ENCODE measurements at places on chromosomes 6 and 20.

GRCh38 chr6:135268740-135269139 lies 87.6 kb downstream of the MYB start:
- DNase-seq, result no peak

DNA sequence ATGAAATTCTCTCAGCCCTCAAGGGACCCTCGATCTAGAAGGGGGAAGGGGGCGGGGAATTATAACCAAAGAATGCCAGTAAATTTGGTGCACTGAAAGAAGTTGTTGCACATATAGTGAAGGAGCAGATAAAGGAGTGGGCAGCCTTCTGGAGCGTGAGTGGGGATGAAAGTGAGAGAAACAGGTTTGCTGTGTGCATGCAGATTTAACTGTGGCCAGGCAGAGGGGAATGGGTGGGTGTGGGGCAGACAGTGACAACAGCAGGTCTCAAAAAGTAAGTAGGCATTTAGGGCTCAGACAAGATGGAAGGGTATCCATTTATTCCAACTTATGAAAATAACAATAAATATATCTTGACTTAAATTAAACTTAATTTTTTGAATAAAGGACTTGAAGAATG lies 149.1 kb downstream of the KCNQ5 start:
- no peak for DNase-seq

- no peak for DNase-seq
These were observed 177.9 kb downstream of the PREX1 start for GRCh38 chr20:48649868-48650267.

DNA sequence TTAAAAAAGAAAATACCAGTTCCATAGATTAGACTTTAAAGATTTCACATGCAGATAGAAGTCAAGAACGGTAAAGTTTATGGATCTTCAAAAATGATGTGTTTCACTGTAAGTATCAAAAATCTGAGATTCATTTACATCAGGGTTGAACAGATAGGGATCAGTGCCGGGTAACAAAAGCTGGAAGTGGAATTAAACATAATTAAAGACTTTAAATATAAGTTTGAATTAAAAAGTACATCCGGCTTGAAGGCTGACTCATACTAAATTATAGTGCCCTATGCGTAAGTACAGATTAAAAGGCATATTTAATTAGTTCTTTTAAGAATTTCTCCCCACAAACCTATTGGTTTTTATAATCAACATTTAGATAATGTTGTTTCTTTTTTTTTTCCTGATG lies 312.7 kb downstream of the PRL start:
- DNase-seq, result no peak

GRCh38 chr20:41969656-41970055 lies 351.5 kb upstream of the CHD6 start:
- DNase-seq, result no peak

DNA sequence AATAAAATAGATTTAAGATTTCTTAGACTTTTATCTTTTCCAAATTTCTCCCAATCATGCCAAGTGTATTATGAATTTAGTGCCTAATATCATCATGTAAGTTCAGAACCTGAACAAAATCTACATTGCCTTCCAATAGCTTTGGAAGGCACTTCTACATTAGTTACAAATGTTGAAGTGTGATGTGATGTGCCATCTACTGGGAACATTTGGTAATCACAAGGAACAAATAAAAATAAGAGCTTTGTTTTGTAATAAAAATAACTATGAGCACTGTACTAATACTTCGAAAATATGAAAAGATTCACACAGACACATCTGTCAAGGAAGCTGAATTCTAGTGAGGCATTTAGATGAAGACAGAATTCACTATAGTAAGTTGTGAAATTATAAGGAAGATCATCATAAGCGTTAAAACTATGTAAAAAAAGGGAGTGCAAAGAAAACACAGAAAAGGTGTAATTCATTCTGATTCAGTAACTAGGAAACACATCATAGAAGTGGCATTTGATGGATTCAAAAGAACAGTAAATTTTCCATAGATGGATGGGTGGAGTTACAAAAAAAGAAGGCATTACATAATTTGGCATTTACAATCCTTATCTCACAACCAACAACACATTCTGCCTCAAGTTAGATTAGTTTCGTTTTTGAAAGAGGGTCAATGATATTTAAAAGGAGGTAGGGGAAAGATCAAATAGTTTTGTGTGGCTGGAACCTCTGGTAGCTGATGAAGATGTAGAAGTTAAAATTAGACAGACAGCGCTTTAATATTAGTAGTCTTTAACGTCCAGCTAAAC lies 161.0 kb downstream of the ASCC3 start:
- no peak for DNase-seq

- no peak for DNase-seq
These were observed 1.5 kb downstream of the ID4 start for GRCh38 chr6:19838442-19839236.

DNA sequence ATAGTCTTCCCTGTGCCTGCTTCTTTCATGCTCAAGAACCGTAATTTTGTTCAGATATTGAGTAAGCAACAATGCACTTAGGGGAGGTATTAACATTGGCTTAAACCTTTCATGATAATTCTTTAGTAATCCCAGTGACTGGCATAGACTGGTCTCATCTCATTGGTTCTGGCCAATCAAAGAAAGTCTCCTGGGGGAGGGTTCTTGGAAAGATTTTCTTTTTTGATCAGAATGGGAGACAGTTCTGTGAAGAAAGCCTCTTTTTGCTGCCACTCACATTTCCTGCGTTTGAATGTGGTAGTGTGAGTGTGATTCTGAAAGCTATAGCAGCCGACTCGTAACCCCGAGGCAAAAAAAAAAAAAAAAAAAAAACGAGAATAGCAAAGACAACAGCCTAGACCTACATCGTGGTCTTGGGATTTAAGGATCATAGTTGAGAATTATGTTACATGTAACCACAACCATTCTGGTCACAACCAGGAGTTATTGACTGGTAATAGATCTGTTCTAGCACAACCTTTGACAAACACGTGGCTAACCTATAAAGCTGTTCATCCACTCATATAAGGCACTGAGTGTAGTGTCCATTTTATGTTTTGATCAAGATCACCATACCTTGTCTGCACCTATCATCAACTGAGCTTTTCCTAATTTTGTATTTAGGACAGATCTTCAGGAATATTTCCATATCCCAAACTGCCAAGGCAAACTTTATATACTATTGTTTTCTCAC lies 15.1 kb upstream of the TMEM217 start:
- DNase-seq, result no peak

GRCh38 chr6:159313018-159313417 lies 143.8 kb downstream of the FNDC1 start:
- no peak for DNase-seq

GRCh38 chr6:168804331-168804730 lies 363.3 kb downstream of the SMOC2 start:
- DNase-seq, result no peak

DNA sequence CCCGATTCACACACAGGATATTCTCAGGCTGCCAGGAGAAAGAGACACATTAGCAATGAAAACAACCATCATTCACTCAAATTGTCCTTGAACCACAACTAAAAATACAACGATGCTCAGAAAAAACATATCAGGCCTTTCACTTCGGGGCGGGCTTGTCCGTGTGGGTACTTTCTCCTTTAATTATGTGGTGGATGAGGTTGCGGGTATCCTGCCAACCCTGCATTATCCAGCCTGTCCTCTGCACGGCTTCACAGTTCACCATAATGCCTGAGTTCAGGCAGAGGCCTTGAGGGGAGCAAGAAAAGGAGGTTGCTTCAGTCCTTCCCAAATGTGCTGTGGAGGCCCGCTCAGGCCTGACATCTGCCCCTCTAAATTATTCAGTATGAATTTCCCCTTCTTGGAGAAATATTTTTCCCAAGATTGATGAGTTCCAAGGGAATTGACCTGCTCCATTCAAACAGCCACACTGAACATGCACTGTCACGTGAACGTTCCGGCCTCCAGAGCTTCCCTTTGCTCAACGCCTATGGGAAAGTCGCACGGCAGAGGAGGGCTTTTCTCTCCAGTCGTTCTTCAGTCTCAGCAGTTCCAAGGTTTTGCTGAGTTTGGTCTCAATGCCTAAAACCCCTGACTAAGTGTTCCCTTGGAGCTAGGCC lies 70.3 kb downstream of the MYLK4 start:
- DNase-seq, result no peak

- DNase-seq, result no peak
These were observed 67.3 kb downstream of the LY86 start for GRCh38 chr6:6655805-6656251.

GRCh38 chr6:18016133-18016532 lies 28.7 kb upstream of the KIF13A start:
- no peak for DNase-seq

- no peak for DNase-seq
These were observed 2.5 kb upstream of the NPBWR2 start for GRCh38 chr20:64109831-64110391.

DNA sequence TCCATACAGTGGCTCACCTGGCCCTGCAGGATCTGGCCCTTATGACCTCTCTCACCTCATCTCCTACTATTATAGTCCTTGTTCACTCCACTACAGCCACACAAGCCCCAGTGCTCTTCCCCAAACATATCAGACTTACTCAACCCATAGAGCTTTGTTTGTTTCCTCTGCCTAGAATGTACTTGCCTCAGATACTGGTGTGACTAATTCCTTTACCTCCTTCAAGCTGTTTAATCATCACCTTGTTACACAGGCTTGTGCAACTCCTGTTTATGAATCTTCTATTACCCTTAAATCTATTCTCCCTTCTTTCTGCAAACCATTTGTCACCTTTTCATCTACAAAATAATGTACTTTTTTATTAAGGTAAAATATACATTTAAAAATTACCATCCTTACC lies 3.2 kb downstream of the DEFB125 start:
- no peak for DNase-seq

- DNase-seq, result no peak
These were observed 366.8 kb upstream of the KHDRBS2 start for GRCh38 chr6:62652692-62653328.

DNA sequence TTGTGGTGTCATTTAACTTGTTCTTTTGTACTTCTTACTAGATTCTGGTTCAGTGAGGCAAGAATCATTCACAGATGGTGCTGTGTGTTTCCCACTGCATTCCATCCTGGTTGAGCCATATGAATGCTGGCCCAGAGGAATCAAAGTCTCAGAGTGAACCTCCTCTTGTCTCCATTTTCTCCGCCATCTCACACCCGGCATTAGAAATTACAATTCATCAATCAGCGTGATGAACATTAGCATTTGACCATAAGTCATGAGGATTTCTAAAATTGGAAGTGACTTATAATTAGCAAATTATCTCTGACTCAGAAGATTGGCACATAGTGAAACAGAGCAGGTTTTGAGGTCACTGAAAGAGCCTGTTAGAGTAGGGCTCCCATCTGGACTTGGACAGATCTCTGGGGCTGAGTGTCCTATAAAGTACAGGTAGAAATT lies 25.2 kb downstream of the TNFAIP3 start:
- DNase-seq, result no peak

GRCh38 chr6:143734641-143735063 lies 56.9 kb downstream of the PHACTR2 start:
- DNase-seq, result no peak
